ACHN (cell line): ENCODE measurements at places on chromosomes 11 and 22.

DNA sequence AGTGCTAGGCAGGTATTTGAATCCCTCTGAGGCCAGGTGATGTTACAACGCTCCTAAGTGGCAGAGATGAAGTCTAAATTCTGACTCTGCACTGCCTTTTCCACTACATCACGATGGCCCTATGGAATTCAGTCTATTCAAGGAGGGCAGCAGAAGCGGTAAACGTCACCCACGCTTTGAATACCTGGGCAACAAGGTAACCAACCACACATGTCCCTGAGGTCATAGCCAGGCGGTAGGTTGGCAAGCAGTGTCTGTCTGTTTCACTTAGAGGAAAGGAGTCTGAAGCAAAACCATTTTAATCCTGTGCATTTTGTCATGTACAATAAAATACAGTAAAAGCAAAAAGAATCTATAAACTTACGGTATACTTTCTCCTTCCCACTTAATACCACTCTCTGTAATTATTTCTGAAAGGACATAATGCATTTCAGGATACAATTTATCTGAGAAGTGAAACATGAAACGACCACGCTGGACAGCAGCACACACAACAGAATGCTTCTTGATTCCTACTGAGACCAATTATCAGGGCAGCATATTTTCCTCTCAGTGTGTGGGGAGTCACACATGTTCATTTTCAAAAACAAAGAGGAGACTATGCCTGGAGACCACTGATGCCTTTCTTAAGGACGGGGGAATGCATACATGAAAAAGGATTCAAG is 51.3 kb downstream of the PRDM10 start:
- DNase-seq, result no peak

GRCh38 chr11:62393061-62393611 is 25.7 kb upstream of the SCGB1A1 start:
- peak; percentile 43 for DNase-seq

GRCh38 chr11:86888164-86889000 is 66.8 kb downstream of the FZD4 start:
- DNase-seq, result no peak

DNA sequence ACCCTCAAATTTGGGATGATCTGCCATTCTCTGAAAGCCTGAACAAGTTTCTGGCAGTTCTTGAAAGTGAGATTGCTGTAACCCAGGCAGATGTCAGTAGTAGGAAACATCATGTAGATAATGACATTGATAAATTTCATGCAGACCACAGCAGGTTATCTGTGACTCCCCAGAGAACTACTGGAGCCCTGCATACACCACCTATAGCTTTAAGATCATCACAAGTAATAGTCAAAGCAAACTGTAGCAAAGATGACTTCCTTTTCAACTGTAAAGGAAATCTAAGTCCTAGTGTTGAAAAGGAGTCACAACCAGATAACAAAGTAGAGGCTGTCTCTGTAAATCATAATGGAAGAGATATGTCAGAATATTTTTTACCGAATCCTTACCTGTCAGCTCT is 31.0 kb downstream of the DDIAS start:
- no peak for DNase-seq

- DNase-seq, result no peak
Measured at GRCh38 chr22:44464000-44464399, 34.0 kb downstream of the RTL6 start.

GRCh38 chr11:63920126-63920938 is 3.4 kb upstream of the RCOR2 start:
- no peak for DNase-seq
